A549 (cell line): ENCODE measurements at places on chromosomes 12 and 14.

GRCh38 chr14:57060276-57060955 is 208.3 kb downstream of the EXOC5 start:
- no peak for DNase-seq

GRCh38 chr14:72726444-72726843 is 167.5 kb downstream of the DPF3 start:
- no peak for DNase-seq

- no peak for DNase-seq
Measured at GRCh38 chr12:73225941-73226340, 953.8 kb downstream of the TRHDE start.

GRCh38 chr12:50763639-50764285 is at the start of gene ATF1:
Gene ATF1 (plus strand): TSS chr12:50764101. CDS start chr12:50780146, 16,045 bp downstream.
- DNase-seq: peak; percentile 93

- DNase-seq: no peak
Measured at GRCh38 chr14:33529787-33530757, 420.8 kb downstream of the EGLN3 start.

DNA sequence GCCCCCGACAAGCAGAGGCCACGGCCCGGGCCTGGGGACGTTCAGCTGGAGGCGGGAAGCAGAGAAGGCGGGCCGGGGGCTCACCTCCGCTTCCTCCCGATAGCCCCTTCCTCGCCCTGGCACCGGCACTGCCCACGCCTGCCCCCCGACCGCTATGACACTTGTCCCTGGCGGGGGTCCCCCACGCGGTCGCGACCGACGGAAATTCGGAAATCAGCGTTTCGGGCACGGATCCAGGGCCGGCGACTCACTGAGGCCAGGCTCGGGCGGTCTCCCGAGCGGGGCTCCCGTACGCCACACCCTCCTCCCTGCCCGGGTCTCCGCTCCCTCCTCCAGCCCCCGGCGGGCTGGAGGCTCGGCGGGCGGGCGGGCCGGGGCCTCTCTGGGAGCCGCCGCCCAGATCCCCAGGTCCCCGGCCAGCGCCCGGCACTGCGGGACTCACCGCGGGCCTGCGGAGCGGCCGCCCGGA is 581 bp downstream of the PITPNM2 start:
- DNase-seq: peak; percentile 50

DNA sequence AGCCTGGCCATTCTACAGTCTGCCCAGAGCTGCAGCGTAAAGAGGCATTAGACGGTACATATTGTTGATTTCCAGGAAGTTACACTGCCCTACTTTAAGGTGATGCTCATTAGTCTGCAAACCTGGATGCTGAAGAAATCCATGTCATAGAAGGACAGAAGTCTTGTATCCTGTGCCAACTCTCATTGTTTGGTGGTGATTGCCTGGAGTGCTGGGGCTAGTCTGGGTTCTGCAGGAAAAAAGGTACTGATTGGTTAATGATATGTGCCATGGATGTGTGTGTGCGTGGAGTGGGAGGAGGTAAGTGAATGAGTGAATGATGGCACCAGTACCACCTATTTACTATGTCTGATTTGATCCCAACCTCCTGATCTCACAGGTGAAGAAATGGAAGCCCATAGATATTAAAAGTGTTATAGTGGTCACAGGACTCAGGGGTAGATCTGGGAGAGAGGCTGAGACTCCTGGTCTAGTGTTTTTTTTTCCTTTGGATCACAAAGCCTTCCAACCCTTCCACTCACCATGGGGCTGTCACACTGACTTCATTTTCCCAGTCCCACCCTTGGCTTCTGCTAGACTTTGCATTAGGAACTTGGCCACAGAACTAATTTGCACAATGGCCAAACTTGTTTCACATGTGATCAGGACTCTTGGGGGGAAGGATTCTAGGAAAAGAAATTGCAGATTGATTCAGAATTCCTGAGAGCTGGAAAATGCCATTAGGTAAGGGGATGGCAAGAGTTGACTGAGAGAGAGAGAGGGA is 96.1 kb downstream of the TMX1 start:
- DNase-seq: no peak

GRCh38 chr12:53344487-53344823 is 8.3 kb upstream of the SP7 start:
- no peak for DNase-seq

GRCh38 chr12:112160611-112161010 is 35.3 kb downstream of the TRAFD1 start:
- DNase-seq: no peak

DNA sequence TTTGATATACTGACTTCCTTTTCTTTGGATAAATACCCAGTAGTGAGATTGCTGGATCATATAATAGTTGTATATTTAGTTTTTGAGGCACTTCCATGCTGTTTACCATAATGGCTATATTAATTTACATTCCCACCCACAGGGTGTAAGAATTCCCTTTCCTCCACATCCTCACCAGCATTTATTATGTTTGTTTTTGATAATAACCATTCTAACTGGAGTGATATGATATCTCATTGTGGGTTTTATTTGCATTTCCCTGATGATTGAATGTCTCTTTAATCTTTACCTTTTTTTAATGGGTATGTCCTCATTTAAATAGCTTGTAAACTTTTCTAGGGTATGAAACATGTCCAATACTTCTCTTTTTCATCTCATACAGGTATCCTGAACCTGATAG is 11.6 kb upstream of the SAV1 start:
- no peak for DNase-seq

GRCh38 chr12:94100211-94100627 is 48.2 kb upstream of the PLXNC1 start:
- no peak for DNase-seq

GRCh38 chr12:26520109-26520508 is 312.9 kb downstream of the ITPR2 start:
- DNase-seq: no peak

DNA sequence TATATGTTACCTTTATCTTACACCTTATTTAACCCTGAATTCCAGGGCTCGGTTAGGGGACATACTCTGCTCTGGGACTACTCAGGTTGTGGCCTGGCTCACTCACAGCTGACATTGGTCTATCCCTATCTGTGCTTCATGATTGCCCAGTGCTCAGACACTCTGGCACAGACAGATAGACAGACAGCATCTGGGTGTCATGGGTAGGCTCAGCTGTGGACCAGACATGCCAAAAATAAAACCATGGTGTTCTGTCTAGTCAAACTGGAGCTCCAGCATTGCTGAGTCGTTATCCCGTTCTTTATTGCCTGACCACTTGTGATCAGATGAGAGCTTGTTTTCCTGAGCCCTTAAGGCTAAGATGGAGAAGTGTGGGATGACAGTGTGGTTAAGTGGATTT is 29.0 kb downstream of the FBXW8 start:
- DNase-seq: no peak

DNA sequence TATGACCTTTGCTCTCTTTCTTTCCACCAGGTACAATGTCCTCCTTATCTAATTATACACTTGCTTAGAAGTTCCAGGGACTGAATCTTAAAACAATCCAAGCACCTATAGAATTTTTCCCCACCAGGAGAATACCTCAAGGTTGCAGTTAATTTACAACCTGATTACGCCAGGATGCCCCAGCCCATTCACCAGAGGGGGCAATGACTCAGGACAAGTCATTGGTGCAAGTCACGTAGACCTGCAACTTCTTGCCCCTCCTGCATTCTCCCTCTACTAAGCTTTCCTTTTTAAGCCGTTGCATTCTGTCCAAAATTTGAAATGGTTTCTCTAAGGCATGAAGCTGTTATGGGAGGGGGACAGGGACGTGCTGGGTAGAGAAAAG is 111.1 kb upstream of the SCAF11 start:
- DNase-seq: peak; percentile 48

DNA sequence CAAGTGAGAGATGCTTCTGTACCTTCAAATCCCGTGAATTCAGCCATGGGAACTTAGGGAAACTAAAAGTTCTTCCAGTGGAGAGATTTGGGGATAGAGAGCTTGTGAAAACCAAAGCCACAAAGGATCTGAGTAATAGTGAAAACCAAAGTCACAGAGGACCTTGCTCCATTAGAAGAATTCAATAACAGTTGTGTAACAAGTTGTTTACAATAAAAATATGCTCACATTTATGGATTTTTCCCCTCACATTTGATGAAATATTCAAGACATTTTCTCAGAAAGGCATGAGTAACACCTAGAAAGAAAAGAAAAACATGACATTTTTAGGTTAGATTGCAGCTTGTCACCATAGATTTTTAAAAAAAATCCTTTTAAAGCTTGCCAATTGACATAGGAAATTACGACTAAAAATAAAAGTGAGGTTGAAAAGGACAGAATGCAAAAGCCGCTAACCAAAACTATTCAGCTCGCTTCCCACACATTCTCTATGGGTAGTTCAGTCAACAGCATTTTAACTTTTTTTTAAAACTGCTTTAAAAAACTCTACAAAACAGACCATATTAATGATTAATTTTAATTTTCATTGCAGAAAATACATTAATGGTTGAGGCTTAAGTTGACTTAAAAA is 113.2 kb downstream of the CAND1 start:
- DNase-seq: no peak

DNA sequence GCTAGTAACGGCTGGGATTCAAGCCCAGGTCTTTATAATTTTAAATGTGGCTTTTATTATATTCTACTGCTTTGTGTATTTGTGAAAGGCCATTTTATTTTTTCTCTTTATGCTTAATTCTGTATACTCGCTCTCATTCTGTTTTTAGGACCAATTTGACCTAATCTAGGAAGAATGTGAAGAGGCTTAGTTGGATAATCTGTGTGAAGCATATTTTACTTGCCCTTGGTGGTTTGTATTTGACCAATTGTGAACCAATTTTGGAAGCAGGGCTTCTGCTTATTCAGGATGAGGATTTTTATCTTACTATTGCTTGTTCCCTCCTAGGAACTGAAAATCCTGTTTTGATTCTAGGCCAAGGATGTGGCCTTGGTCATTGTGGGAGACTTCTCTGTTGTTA is 113.1 kb downstream of the TTC6 start:
- no peak for DNase-seq

DNA sequence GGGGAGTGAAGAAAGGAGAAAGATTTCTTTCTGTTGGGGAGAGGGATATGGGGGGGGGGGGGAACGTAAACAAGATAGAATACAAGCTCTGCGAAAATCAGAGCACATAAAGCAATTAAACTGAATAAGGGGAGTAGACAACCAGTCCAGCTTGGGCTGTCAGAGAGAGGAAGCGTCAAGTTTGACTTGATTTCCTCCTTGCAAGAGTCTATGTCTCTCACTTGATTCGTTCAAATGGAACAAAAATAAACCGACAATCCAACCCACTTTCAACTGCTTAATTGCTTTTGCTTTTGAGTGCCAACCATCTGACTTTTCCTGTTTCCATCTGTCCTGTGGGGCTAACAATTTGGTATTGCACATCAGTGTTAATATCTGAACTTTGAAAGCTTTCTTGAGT is 942 bp downstream of the SYT1 start:
- no peak for DNase-seq

DNA sequence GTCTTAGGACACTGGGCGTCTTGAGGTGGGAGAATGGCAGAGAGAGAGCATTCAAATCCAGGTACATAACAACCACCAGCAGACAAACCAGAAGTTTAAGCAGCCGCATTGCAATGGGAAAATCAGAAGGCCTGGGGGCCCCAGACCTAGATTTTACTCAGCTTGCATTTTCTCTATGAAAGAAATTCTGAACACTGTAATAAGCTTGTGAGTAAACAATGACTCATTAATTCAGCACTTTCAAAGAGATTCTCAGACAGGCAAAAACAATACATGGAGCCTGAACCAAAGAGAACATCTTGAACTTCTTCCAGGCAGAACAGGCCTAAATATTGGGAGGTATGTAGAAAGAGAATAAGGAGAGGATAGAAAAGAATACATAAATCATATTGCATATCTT is 69.8 kb upstream of the IFNG-AS1 start:
- DNase-seq: no peak

- no peak for DNase-seq
Measured at GRCh38 chr12:95898081-95898480, 39.3 kb downstream of the SNRPF start.

GRCh38 chr12:2198005-2198501 is 145.3 kb downstream of the CACNA1C start:
- no peak for DNase-seq

GRCh38 chr14:68918612-68919011 is 60.5 kb downstream of the ACTN1 start:
- DNase-seq: no peak

DNA sequence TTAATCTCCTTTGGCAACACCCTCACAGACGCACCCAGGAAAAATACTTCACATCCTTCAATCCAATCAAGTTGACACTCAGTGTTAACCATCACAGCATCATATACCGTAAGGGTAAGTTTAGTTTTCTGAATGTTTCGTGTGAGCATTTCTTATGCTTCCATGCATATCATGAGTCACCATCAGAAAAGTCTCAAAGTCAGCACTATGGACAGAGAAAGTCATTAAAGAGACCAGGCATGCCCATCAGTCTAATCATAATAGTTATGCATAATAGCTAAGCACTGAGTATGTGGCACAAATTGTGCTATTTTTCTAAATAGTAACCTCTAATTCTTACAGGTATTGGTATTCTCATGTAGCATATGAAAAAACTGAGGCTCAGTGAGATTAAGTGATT is 158.8 kb upstream of the PRMT8 start:
- DNase-seq: no peak

GRCh38 chr14:104431929-104432541 is 147.5 kb upstream of the C14orf180 start:
- DNase-seq: no peak

DNA sequence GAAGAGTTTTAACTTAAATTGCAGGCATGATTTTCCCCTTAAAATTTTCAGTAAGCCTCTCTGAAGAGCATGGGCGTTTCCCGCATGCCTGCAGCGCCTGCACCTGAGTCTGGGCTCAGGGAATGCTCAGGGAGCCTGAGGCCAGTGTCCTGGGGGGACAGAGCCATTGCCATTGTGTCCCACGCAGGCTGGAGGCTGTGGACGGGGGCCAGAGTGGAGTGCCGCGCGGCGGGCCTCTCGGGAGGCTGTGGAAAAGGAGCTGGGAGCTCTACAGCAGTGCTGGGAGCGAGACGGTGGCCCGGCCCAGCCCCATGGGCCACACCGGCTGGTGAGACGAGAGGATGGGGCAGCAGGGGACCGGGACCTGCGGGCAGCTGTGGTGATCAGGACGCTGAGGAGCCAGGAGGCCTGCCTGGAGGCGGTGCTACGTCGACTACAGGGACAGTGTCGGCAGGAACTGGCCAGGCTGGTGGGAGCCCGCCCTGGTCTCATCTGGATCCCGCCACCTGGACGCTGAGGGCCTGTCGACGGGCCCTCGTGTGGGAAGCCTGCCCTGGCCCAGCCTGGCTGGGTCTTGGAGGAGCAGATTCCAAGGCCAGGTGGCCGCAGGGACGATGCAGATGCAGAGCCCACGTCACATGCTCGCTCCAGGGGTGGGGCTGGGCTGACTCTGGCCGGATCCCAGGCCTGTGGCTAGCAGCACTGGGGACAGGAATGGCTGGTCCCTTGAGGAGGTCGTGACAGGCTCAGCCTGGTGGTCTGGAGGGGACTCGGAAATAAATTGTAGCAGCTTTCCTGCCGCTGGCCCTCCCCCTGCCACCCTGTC is 7.6 kb downstream of the TEDC1 start:
- no peak for DNase-seq

GRCh38 chr12:122121745-122122144 is 43.2 kb downstream of the MLXIP start:
- no peak for DNase-seq

GRCh38 chr12:130391186-130391585 is 53.5 kb downstream of the PIWIL1 start:
- no peak for DNase-seq
